Fibroblast of skin of abdomen (primary cell): ENCODE measurements at places on chromosomes 5 and 9.
A peak's percentile ranks its signal among the peaks of the same experiment; 100 is the strongest.

DNA sequence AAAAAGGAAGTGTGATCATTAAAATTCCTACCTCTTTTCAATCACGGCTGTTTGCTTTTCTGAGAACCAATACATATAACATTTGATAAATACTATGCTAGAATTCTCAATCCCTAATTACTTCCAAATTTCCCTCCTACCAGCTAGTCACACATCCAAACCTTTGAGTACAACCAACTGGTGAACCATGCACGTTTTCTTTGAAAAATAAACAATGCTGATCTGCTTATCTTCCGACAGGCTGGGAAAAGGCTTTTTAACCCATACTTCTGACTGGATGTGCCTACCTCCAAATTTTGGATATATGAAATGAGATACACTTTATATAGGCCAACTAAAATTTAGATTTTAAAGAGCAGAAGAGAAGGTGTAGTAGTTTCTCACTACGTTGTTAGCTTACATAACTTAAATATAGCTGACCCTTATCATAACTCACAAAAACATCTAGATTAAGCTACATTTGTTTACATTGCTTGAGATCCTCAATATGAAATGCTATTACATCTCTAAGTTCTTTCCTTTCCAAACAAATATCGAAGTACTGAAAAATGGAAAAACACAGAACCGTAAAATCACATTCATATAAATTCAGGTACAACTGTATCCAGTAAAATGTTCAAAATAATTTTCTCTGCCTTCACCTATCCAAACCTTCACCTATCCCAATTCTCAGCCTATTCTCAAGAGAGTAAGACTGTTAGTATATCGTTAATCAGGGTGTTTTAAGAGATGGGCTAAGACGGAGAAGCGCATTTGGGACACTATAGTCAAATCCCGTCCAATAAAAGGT lies 2.1 kb downstream of the NR3C1 start:
- DNase-seq, result no peak

GRCh38 chr5:93403141-93403928 lies 177.7 kb downstream of the NR2F1-AS1 start:
- DNase-seq, result no peak

GRCh38 chr5:30197662-30198061 lies 995.8 kb upstream of the CDH6 start:
- DNase-seq, result no peak

GRCh38 chr9:75599126-75599525 lies 291.3 kb upstream of the PCSK5 start:
- no peak for DNase-seq

DNA sequence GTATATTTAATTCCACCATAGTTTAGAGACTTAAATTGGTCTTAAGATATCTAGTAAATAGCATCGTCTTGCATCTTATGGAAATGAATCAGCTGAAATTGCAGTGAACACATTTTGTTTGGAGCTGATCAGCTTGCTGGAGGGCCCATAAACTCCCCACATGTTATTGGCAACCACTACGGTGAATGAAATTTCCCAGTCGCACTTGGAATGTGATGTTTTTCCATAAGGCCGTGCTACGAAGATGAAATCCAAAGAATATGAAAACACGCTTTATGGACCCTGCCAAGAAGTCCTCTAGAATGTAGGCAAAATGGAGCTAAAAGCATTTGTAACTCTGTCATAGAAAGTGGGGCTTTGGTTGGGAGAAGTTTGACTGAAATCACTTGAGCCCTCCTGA lies 572.1 kb downstream of the ACTL7B start:
- DNase-seq, result no peak

DNA sequence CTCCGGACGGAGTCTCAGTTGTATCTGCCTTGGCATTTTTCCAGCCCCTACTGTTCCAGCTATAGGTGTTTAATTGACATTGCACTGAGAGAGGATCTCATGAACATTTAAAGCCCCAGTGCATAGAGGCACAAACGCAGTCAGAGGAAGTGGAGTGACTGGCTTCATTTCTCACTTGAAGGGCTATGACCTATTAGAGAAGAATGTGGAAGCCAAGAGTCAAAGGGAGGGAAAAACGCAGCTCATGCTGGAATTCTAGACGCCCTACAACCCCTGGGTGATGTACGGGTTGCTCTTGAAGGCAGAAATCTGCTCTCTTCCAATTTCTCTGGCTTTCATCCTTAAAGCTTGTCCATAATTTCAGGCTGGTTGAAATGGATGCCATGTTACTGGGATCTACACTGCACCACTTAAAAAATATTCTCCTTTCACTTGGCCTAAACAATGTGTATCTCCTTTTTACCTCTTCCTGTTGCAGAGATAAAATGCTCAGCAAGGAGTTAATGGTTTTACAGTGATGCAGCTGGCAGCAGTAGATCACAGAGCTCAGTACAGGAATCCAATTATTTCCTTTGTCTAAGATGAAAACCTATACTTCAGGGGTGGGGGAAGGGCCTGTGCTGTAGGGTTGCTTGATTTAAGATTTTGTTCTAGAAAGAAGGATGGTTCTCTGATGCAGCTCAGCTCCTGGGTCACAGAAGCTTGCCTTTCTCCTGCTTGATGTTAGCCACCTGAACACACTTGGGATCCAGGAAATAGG lies 61.8 kb upstream of the MAMDC2 start:
- DNase-seq, result peak; percentile 79

GRCh38 chr9:127927988-127928675 lies 2.4 kb downstream of the PIP5KL1 start:
- DNase-seq, result no peak

DNA sequence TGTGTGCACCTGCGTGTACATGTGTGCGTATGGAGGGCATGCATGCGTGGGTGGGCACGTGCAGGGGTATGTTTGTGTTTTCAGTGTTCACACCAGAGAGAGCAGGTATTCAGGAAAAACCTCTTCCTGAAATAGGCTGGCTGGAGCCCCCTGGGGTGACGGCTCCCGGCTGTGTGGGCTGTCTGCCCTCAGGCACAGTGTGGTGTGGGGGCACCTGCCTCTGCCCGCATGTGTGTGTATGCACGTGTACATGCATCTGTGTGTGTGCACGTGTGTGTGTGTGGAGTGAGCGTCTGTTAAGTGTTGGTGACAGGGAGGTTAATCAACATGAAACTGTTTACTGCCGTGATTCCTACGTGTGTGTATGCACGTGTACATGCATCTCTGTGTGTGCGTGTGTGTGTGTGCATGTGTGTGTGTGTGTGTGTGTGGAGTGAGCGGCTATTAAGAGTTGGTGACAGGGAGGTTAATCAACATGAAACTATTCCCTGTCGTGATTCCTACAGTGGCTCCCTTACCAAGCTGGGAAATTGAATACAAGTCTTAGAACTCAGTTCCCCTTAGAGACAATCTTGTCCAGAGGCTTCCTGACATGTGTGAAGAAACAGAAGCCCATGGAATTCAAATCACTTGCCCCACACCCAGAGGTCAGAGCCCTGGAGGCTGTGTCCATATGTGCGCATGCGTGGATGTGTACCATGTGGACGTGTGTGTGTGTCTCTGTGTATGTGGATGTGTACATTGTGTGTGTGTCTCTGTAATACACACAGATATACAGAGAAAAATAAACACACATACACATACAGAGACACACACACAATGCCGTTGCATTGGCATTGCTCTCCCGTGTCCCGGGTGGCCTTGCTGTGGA lies 372.4 kb upstream of the IRX4 start:
- DNase-seq, result no peak

GRCh38 chr5:147180751-147181150 lies 54.1 kb upstream of the STK32A start:
- DNase-seq, result no peak

GRCh38 chr5:107661038-107661649 lies 9.6 kb downstream of the EFNA5 start:
- no peak for DNase-seq

- no peak for DNase-seq
These were observed 64.4 kb upstream of the RAI14 start for GRCh38 chr5:34591723-34592122.

DNA sequence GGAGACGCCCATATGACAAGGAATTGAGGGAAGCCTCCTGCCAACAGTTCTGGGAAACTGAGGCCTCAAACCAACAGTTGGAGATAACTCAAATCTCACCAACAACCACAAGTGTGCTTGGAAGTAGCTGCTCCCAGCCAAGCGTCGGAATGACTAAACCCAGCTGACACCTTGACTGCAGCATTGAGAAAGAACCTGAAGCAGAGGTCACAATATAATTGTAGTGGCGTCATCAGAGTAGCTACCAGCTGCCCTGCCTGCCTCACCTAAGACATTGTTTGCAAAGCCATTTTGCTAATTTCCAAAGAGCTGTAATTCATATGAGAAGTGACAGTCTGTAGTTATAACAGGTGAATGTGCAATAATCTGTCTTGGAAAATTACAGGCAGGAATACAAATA lies 40.8 kb upstream of the ANKRD31 start:
- DNase-seq, result no peak
